ENCODE measurements at places on chromosomes 4 and X. TPM values are rescaled to one million over a fixed set of nuclear protein-coding genes. Genes with fewer than 3 reads are reported as not detected.

Gene CT47B1
- total RNA-seq, result not detected

Gene POU4F2
- total RNA-seq, result not detected

GRCh38 chr4:165600959-165601683, 222.3 kb downstream of the CPE start:
- no peak overlapping the region for H3K27ac ChIP-seq
- H3K27me3 ChIP-seq, result no peaks in the 10 kb centered on the region
- H3K4me3 ChIP-seq, result no peak overlapping the region
- H3K36me3 ChIP-seq, result no peaks in the 10 kb centered on the region
- no peaks in the 10 kb centered on the region for H3K4me1 ChIP-seq
- DNase-seq, result no peak

- H3K4me3 ChIP-seq, result no peak overlapping the region
- H3K27ac ChIP-seq, result no peak overlapping the region
- DNase-seq, result no peak
- no peaks in the 10 kb centered on the region for H3K36me3 ChIP-seq
Observed at GRCh38 chr4:130419211-130419975, 1323.4 kb downstream of the C4orf33 start.

- no peak overlapping the region for H3K4me3 ChIP-seq
- H3K27me3 ChIP-seq, result peaks cover 4% of the 10 kb centered on the region
- H3K36me3 ChIP-seq, result no peaks in the 10 kb centered on the region
- no peak for DNase-seq
- no peak overlapping the region for H3K27ac ChIP-seq
Observed at GRCh38 chr4:82780170-82780751, 18.3 kb downstream of the SCD5 start.

Gene APLN
- 0.26 TPM for total RNA-seq

DNA sequence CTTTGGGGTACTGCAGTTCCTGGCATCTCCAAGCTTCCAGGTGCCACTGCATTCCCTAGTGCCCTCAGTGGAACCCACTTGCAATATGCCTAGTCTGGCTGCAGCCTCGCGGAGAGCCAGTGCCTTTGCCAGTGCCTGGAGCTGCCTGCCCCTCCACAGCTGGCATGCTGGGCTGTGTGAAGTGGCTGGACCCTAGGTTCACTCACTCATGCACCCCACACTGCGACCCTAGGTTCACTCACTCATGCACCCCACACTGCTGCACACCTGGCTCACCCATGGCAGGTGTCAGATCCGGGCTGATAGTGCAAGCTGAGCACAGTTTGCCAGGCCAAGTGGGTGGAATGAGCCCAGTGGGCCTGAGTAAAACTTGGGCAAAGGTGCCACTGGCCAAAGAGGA, 253.0 kb upstream of the NDST4 start:
- H3K27me3 ChIP-seq, result no peaks in the 10 kb centered on the region
- H3K4me3 ChIP-seq, result no peak overlapping the region
- no peaks in the 10 kb centered on the region for H3K4me1 ChIP-seq
- no peak overlapping the region for H3K27ac ChIP-seq

Gene STBD1
- total RNA-seq, result 0.63 TPM

DNA sequence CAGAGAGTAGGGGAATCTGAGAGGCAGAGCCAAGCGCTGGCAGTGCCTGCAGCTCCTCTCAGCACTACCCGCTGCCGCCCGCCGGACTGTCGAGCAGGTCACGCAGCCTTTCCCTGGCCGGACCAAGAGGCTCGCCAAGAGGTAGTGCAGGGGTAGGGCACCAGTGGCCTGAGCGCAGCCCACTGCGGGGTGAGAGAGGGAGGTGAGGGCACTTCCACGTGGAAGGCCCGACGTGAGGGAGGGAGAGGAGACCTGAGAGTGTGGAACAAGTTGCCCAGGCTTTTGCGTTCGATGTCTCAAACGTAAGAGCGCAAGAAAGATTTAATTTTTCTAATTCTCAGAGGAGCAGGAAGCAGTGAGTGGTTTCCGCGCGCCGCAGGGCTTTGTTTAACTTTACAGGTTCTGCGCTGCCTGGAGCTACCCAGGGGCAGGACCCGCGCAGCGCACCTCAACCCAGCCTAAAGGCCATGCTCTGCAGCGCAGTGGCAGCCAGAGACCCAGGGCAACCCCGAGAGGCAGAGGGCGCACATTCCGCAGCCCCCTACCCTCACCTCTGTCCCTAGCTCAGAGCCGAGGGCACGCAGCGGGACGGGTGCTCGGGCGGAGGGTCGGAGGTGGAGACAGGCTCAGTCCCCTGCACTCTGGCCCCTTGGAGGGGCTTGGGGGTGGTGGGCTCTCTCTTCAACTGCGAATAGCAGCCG, 14.9 kb downstream of the ARHGAP36 start:
- no peak for DNase-seq
- H3K27ac ChIP-seq, result no peak overlapping the region
- H3K27me3 ChIP-seq, result peaks cover 32% of the 10 kb centered on the region
- H3K4me1 ChIP-seq, result no peaks in the 10 kb centered on the region

DNA sequence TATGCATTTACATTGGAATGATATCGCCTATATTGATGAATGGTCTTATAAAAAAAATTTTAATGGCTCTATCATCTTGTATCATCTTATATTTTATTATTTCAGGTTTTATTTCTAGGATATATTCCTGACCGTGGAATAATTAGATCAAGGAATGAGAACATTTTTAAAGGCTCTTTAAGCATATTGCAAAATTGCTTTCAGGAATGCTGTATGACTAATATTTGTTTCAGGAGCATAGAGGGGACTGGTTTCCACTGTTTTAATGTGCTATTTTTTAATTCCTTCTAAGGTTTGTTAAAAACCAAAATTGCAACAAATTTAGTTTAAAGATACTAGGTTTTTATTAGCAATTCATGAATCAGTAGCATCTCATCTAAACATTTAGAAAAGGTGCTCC, 120.2 kb downstream of the BMPR1B start:
- no peaks in the 10 kb centered on the region for H3K4me1 ChIP-seq
- H3K4me3 ChIP-seq, result no peak overlapping the region
- no peak for DNase-seq
- no peaks in the 10 kb centered on the region for H3K27me3 ChIP-seq
- no peaks in the 10 kb centered on the region for H3K36me3 ChIP-seq

- peaks cover 71% of the 10 kb centered on the region for H3K4me1 ChIP-seq
- H3K4me3 ChIP-seq, result peak overlapping the region; percentile 33
- peak overlapping the region; percentile 96 for H3K27ac ChIP-seq
- H3K27me3 ChIP-seq, result no peaks in the 10 kb centered on the region
- H3K36me3 ChIP-seq, result peaks cover 23% of the 10 kb centered on the region
- peak; percentile 80 for DNase-seq
Observed at GRCh38 chrX:65706041-65706828, 38.8 kb downstream of the MSN start.

Gene GPR50
- total RNA-seq, result not detected

- peaks cover 46% of the 10 kb centered on the region for H3K4me1 ChIP-seq
- peak overlapping the region; percentile 96 for H3K27ac ChIP-seq
- H3K4me3 ChIP-seq, result peak overlapping the region; percentile 89
- DNase-seq, result no peak
- peaks cover 26% of the 10 kb centered on the region for H3K36me3 ChIP-seq
Observed at GRCh38 chrX:1661922-1662221, 47.0 kb downstream of the ASMT start.

DNA sequence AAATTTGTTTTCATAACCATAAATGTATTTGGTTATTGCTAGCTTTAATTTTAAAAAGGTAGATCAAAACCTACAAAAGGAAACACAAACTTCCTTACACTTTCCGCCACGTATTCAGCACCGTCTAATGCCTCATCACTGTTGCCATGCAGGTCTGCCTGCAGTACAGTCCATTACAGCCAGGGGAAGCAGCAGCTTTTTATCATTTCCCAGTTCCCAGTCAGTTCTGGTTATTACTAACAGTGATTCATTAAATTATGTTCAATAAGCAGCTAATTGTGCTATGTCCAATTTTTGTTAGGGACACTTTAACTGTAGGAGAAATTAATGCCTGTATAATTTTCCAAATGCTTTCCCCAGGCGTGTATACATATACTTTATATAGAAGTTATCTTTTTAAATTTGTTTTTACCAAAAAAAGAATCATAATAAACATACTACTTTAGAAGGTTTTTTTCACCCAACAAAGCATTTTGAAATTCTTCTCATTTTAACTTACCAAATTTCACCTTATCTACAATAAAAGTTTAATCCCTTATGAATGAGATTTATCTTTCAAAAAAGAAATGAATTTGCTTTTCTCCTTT, 93.3 kb downstream of the ANXA3 start:
- H3K27ac ChIP-seq, result no peak overlapping the region
- peak; percentile 57 for DNase-seq
- H3K4me1 ChIP-seq, result no peaks in the 10 kb centered on the region
- no peak overlapping the region for H3K4me3 ChIP-seq

- no peak overlapping the region for H3K4me3 ChIP-seq
- no peak for DNase-seq
- no peaks in the 10 kb centered on the region for H3K36me3 ChIP-seq
- no peaks in the 10 kb centered on the region for H3K27me3 ChIP-seq
- H3K27ac ChIP-seq, result no peak overlapping the region
Observed at GRCh38 chrX:128582036-128582435, 529.8 kb upstream of the ACTRT1 start.

- H3K4me3 ChIP-seq, result no peak overlapping the region
- H3K4me1 ChIP-seq, result peaks cover 26% of the 10 kb centered on the region
- H3K36me3 ChIP-seq, result peaks cover 7% of the 10 kb centered on the region
- H3K27ac ChIP-seq, result no peak overlapping the region
- no peak for DNase-seq
Observed at GRCh38 chrX:153595859-153596857, 2.8 kb downstream of the CCNQ start.

DNA sequence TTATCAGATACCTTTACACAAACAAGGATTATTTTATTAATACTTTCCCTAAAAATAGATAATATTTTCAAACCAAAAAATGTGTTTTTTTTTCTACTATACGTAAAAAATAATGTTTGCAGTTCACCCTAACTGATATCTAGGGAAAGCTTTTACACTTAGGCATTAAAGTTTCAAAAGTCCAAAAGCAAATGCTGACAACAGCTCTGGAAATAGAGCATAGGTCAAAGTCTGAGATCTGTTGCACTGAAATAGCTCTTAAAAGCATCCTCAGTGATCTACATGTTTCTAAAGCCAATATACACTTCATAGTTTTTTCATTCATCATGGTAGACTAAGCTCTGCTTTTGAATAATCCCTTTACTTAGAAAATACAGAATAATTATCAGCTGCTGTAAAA, 222.8 kb downstream of the TRAM1L1 start:
- H3K36me3 ChIP-seq, result no peaks in the 10 kb centered on the region
- DNase-seq, result no peak
- no peak overlapping the region for H3K27ac ChIP-seq
- no peaks in the 10 kb centered on the region for H3K4me1 ChIP-seq
- no peaks in the 10 kb centered on the region for H3K27me3 ChIP-seq
- H3K4me3 ChIP-seq, result no peak overlapping the region

DNA sequence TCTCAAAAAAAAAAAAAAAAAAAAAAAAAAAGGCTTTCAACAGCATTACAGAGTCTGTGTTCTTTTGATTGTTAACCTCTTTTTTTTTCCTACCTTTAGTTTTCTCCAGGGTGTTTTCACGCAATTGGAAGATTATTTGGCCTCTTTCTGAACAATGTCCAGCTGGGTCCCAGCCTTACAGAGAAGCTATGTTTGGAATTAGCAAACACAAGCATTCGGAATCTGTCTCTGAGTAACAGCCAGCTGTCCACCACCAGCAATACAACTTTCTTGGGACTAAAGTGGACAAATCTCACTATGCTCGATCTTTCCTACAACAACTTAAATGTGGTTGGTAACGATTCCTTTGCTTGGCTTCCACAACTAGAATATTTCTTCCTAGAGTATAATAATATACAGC, 13.3 kb downstream of the TLR3 start:
- no peak for DNase-seq
- no peaks in the 10 kb centered on the region for H3K4me1 ChIP-seq
- H3K4me3 ChIP-seq, result no peak overlapping the region
- no peaks in the 10 kb centered on the region for H3K36me3 ChIP-seq

DNA sequence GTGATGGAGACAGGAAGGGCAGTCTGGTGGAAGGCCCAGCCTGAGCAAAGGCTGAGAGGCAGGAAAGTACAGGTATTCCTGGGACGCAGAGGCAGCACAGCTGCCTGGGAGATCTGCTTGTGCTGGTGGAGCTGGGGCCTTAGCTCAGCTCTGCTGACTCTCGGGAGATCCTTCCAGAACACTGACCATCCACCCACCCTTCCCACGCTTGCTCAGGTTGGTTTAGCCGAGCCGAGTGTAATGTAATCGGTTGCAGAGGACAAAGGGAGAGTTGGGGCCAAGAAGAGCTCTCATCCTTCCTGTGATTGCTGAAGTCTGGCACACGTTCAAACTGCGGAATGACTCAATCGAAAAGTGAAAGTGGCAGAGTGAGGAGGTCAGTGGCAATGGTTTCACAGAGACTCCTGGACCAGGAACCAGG, 43.1 kb upstream of the GPR78 start:
- no peak for DNase-seq
- H3K4me1 ChIP-seq, result peaks cover 9% of the 10 kb centered on the region
- H3K36me3 ChIP-seq, result peaks cover 3% of the 10 kb centered on the region
- H3K4me3 ChIP-seq, result no peak overlapping the region
- H3K27ac ChIP-seq, result no peak overlapping the region

DNA sequence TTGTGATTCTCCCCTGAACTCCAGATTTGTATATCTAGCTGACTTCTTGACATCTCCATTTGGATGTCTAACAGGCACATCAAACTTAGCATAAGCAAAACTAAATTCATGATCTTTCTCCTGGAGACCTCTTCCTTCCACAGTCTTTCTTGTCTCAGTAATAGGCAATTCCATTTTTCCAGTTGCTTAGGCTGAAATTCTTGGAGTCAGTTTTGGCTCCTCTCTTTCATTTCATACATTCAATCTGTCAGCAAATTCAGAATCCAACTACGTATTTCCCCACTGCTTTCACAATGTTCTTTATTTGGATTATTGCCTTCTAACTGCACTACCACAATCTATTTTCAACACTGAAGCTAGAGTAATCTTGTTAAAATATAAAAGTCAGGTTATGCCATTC, 219.9 kb upstream of the GLRA2 start:
- H3K4me1 ChIP-seq, result no peaks in the 10 kb centered on the region
- H3K27ac ChIP-seq, result no peak overlapping the region
- no peak overlapping the region for H3K4me3 ChIP-seq
- no peak for DNase-seq
- no peaks in the 10 kb centered on the region for H3K36me3 ChIP-seq
- no peaks in the 10 kb centered on the region for H3K27me3 ChIP-seq

Gene ARHGAP6
- total RNA-seq, result not detected

GRCh38 chr4:6267573-6267972, 2.1 kb upstream of the WFS1 start:
- H3K27me3 ChIP-seq, result peaks cover 3% of the 10 kb centered on the region
- no peak overlapping the region for H3K27ac ChIP-seq
- no peak overlapping the region for H3K4me3 ChIP-seq
- H3K36me3 ChIP-seq, result no peaks in the 10 kb centered on the region
- peaks cover 8% of the 10 kb centered on the region for H3K4me1 ChIP-seq

Gene KIT
- total RNA-seq, result not detected

- no peak overlapping the region for H3K4me3 ChIP-seq
- no peaks in the 10 kb centered on the region for H3K4me1 ChIP-seq
- DNase-seq, result no peak
- H3K27ac ChIP-seq, result no peak overlapping the region
- no peaks in the 10 kb centered on the region for H3K27me3 ChIP-seq
- H3K36me3 ChIP-seq, result no peaks in the 10 kb centered on the region
Observed at GRCh38 chr4:189414021-189414420, 526.7 kb upstream of the FRG1 start.

- H3K36me3 ChIP-seq, result no peaks in the 10 kb centered on the region
- H3K4me1 ChIP-seq, result no peaks in the 10 kb centered on the region
- no peaks in the 10 kb centered on the region for H3K27me3 ChIP-seq
- no peak overlapping the region for H3K27ac ChIP-seq
- H3K4me3 ChIP-seq, result no peak overlapping the region
- no peak for DNase-seq
Observed at GRCh38 chr4:68673143-68673542, 2.7 kb upstream of the UGT2B15 start.

All from activated CD4-positive, alpha-beta memory T cell treated with anti-CD3 and anti-CD28 coated beads for 36 hours (primary cell).